Breast epithelium (tissue), 4 donors: ENCODE measurements at places on chromosomes 7 and 10.

- no peak for DNase-seq
These were observed 91.4 kb downstream of the EEPD1 start for GRCh38 chr7:36244429-36244828.

GRCh38 chr10:93413252-93413689 is 68.9 kb downstream of the MYOF start:
- no peak for DNase-seq

DNA sequence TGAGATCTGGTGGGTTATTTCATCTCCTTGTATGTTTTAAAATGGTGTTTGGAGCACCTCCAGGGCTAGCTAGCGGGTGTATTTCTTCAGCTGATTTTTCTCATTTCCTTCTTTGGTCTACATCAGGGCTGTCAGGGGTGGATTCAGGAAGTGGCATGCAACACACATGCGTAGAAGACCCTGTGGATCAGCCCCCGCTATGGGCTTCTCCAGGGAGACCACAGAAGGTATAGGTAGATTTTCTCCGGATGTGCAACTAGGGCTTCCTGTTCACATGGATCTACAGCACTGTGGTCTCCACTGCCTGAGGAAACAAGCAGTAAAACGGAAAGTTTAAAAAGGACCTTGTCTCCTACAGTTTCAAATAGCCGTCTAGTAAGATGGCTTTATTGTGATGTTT is 10.4 kb downstream of the NUB1 start:
- DNase-seq, result no peak

GRCh38 chr10:12780634-12781601 is 220.6 kb downstream of the CCDC3 start:
- no peak for DNase-seq

GRCh38 chr7:19957664-19958063 is 184.2 kb upstream of the TMEM196 start:
- no peak for DNase-seq

GRCh38 chr7:133703547-133703946 is 423.6 kb upstream of the LRGUK start:
- no peak for DNase-seq

DNA sequence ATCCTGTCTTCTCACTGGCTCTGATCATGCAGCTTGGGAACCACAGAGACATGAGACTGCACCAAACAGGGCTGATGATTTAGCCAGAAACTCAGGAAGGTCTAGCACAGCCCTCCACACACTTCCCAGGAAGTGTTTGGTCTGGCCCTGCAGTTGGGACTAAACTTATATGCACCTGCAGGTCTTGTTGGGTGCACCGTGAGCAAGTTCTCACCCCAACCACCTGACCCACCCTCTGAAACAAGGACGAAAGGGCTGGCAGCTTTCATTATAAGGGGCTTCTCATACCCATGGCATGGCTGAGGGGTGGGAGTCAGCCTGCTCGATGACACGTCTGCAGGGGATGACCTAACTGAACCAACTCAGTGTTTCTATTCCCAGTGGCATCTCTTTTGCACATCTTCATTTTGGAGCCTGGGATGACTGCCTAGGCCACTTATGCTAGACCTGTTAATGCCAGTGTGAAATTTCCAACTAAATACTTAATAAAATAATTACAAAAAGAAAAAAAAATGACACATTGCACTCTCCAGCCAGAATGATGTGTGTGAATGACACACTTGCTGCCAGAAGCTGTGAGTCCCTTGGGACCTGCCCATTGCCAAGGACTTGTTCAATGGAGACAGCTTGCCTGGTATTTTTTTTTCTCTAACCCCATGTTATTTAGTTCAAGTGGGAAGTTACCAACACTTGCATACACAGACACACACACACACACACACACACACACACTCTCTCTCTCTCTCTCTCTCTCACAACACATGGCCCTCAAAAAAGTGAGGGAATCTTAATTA is 102.6 kb downstream of the NEURL1 start:
- no peak for DNase-seq

DNA sequence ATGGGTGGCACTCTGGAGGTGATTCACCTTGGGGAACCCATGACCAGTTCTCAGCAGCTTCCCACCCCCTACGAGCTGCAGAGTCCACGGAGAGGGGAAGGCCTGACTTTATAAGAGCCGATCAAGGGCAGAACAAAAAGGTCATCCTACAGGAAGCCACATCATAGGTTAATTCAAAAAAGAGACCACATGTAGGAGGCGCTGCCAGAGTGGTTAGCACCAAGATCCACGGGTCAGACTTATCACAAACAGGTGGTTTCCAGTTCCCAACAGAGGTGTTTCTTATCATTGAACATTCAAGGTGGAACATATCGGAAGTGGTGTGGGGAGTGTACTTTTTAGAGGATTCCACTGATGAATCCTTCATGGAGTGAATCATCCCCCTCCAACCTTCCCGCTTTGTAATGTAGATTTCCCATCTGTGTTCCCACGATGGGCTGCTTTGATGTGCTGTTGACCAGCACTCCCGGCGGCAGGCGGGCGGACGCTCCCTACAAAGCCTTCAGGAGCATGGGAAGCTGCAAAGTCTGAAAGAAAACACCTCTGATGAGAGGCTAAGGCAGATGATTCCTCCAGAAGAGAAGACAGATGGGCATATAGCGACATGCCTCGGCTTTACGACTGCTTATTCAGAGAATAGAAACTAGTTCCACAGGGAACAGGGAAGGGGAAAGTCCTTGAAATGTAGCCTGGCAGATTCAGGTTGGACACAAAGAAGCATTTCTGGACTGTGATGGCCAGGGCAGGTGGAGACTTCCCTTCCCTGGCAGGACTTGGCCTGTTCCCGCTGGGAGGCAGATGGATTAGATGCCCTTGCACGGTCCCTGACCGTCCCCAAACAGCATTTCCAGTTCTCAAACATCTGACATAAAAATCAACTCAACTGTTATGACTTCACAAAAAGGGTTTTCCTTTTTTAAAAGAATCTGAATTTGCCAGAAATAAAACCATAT is 66.5 kb downstream of the AFAP1L2 start:
- no peak for DNase-seq

- peak; percentile 17 for DNase-seq
These were observed 706 bp downstream of the BUB3 start for GRCh38 chr10:123154711-123155505.

DNA sequence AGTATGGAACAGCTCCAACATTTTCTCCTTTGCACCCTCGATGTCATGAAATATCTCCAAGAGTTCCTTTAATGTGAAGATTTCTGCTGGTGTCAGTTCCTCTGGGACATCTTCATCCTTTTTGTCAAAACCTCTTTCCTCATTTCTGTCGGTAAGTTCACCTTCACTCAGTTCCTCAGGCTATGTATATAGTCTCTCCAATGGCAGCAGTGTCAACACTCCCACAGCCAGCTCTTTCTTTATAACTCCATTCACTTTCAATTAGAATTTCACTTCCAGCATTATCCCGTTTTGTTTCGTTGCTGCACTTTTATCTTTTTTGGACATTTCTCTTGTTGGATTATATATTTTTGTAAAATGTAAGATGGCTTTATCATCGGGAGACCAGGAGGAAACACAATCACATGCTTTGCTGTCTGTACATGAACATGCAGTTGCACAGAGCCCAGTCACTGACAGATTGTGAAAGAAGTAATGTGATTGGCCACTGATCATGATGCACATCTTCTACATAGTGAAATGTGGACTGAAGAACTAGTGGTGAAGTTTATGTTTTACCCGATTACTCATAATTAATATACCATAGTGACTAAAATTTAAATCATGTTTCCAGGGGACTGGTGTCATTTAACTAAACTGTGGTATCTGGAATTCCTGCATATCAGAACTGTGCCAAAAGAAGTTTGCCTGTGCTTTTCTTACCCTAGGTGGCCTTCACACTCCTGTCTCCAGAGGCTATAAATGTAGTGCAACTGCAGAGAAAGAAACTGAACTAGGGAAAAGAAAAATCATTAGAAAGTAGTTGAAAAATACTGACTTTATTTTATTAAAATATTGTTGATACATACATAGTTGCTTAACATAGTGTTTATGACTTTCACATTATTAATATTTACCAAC is 289.6 kb downstream of the PPP1R3A start:
- no peak for DNase-seq

GRCh38 chr10:50280049-50280841 is 28.9 kb upstream of the ASAH2 start:
- no peak for DNase-seq

DNA sequence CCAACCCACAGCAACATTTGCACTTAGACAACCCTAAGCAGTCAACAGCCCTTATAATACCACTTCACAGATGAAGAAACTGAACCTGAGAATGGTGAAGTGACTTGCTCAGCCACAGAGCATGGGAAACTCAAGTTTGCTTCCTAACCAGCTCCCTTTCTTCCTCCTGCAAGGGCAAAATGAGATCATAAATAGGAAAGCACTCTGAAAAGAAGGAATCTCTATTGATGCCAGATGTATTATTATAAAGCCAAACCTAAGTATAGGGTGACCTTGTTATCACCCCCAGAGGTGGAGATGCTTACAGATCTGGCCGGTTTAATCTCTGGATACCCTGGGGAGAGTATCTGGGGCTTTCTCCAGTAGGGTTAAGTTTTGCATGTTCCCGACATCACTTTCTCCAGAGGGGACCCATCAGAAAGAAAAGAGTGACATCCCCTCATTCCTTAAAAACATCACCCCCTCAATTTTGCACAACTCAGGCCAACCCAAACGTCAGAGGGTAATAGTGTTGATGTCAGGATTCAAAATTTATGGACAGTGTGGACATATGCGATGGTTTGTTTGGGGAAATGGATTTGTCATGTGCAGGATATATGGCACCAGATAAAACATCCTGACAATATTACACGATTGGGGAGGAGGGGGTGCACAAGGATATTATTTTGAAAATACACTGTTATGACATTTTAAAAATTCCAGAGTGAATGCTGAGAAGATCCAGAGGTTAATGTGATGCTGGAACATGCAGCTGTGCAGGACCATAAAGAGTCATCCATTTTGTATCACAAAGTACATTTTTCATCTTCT is 24.0 kb upstream of the XPNPEP1 start:
- DNase-seq, result no peak

DNA sequence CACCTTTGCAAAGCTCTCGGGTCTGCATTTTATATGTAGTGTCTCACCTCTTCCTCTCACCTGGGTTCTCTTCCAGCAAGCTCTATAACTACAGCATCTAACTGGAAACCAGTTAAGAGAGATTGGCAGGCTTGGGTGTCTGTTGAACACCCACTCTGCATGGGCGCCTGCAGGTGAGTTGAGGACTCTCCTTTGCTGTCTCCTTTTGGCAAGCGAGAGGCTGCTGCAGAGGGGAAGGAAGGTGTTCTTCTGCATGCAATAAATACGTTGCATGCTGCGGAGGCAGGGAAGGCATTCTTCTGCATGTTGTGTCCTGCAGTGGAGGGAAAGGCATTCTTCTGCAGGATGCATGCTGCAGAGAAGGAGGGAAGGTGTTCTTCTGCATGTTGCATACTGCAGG is 81.4 kb upstream of the ADAM12 start:
- no peak for DNase-seq

- DNase-seq, result no peak
These were observed 238.2 kb downstream of the CELF2 start for GRCh38 chr10:11255796-11256444.

- peak; percentile 79 for DNase-seq
These were observed at the start of gene SYCE1 for GRCh38 chr10:133565441-133566294. Gene SYCE1 (minus strand): TSS chr10:133565583. CDS start chr10:133565529, 54 bp downstream.

DNA sequence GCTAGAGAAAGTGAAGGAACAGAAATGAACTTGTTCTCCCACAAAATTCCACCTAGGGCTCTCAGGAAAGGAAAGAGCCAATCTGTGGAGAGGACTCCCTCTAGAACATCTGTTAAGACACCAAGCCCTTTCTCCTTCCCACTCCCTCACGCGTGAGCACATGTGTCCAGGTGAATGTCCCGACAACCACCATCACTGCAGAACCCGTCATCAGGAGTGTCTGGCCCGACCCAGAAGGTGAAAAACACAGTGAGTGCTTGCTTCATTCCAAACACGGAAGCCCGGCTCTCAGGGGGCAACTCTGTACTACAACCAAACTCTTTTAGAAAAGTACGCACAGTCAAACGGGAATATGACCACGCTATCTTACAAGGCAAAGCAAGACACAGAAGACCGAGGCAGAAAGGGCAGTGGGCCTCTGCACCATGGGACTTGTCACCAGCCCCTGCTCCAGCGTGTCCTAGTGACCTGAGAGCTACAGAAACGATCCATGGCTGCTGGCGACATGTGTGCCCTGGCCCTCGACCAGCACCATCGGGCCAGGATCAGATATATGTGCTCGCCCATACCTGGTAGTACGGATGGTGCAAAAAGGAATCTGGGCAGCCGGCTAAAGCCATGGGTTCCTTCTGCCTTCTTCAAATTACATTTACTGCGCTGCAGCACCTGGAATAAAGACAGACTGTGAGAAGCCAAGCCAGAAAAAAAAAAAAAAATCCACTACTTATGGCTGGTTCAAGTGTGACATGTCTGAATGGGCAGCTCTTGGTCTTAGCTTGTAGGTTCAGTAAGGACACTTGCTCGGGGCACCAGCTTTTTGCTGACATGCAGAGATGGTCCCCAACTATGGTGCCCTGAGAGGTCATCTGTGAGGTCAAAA is 50.8 kb downstream of the GRB10 start:
- no peak for DNase-seq

GRCh38 chr10:79136236-79137005 is 67.7 kb downstream of the ZMIZ1 start:
- no peak for DNase-seq

DNA sequence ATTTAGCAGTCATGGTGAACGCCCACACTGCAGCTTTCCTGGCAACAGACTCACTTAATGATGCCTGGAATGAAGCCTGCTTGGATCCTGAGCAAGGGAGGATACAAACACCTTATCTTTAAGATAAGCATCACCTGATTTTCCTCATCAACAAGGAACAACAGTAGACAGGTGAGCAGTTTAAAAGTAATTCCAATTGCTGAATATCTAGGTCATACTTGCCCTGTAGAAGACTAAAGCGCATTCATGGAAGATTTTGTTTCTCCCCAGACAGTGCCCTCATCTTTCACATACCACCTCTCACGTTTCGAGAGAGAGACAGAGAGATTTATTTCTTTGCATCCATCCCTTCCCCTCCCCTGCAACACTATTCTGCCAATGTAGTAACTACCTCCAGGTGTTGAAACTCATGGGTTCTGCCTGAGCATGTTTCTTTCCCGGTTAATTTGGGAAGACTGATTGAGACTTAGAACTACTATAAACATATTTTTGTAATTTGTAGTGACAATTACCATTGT is 660.7 kb downstream of the PARD3 start:
- no peak for DNase-seq

DNA sequence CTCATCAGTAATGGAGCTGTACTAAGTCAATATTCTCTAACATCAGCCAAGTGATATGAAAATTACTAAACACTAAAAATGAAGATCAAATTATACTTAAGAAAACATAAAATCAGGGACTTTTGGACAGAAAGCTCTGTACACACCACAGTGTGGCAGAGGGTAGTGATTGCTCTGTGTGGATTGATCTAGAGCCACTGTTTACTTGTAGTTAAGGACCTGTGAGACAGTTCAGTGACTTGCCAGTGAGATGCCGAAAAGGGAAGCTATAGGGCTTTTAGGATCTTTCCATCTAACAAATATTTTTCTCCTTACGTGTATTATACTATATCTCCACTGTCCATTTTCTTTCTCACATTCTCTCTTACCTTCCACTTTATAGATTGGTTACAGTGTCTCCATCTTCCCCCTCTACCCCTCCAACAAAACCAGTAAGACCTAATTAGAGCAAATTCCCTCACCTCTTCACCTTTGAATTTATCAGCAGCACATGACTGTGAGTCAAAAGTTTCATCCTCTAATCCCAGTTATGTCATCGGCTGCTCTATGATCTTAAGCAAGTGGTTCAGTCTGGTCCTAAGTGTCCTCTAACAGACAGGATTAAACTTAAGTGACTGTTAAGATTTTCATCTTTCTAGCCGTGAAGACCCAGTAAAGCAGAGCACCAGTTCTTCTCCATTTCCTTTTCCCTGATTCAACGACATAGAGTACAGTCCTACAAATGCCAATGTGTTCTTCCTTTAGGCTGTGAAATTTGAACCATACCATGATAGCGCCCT is 6.9 kb downstream of the PIK3CG start:
- no peak for DNase-seq
